Stimulated activated CD4-positive, alpha-beta T cell treated with anti-CD3 and anti-CD28 coated beads, Interleukin-1b, Interleukin-23, amount 100 ng/mL, for 1 hour (primary cell): ENCODE measurements at places on chromosomes 7 and 10.

- no peak for DNase-seq
These were observed 1.3 kb downstream of the FAS start for GRCh38 chr10:88991899-88992320.

GRCh38 chr10:49083261-49083660, 32.1 kb downstream of the VSTM4 start:
- DNase-seq: no peak

DNA sequence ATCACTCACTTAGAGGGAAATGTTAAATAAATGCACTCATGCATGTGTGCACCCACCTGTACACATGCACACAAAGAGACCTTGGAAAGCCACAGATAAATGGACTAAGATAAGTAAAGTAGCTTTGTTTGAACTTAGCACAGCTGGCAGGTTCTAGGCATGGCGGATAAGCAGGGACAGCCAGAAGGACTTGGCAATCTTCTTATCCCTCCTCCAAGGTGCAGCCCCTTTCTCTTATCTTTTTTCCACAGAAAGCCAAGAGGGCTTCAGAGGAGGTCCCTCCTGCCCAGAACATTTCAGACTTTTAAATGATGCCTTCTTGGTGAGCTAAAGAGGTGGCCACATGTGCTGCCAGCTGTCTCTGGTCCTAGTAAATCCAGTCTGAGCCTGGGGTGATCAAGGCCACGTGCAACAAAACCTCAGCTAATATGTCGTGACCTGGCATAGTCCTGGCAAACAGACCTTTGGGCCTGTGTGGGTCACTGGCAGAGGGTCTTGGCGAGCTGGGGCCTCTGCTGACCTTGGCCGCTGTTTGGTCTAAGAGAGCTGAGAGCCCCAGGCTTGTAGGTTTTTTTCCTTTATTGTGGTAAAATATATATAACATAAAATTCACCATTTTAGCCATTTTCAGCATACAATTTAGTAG, 43.2 kb upstream of the SLC35B4 start:
- no peak for DNase-seq

GRCh38 chr7:81865754-81866153, 95.9 kb upstream of the HGF start:
- DNase-seq: no peak

GRCh38 chr7:73972614-73973013, 55.4 kb upstream of the ELN start:
- no peak for DNase-seq

- DNase-seq: no peak
These were observed 2.7 kb downstream of the SEMA3A start for GRCh38 chr7:84191842-84192241.

GRCh38 chr10:90722832-90723231, 135.0 kb downstream of the HTR7 start:
- DNase-seq: no peak

- peak; percentile 1 for DNase-seq
These were observed 613 bp downstream of the OAT start for GRCh38 chr10:124417895-124418725.

GRCh38 chr10:86155054-86155921, 211.3 kb downstream of the GRID1 start:
- DNase-seq: no peak

DNA sequence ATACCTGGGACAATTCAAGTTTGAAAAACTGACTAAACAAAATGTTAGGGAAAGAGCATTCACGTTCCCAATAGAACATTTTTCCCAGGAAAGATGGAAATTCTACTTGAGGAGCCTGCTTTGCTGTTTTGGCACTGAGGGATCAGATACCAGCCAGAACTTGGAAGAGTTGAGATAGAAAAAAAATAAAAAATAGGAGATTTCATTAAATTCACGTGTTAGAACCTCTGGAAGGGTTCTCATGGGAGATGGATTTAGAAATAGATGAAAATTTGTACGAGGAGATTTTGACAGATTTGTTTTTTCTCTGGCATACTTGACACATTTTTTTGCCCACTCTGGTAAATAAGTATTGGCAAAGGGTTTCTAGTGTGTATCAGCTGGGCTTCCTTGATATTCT, 63.7 kb downstream of the CELF2 start:
- DNase-seq: no peak

DNA sequence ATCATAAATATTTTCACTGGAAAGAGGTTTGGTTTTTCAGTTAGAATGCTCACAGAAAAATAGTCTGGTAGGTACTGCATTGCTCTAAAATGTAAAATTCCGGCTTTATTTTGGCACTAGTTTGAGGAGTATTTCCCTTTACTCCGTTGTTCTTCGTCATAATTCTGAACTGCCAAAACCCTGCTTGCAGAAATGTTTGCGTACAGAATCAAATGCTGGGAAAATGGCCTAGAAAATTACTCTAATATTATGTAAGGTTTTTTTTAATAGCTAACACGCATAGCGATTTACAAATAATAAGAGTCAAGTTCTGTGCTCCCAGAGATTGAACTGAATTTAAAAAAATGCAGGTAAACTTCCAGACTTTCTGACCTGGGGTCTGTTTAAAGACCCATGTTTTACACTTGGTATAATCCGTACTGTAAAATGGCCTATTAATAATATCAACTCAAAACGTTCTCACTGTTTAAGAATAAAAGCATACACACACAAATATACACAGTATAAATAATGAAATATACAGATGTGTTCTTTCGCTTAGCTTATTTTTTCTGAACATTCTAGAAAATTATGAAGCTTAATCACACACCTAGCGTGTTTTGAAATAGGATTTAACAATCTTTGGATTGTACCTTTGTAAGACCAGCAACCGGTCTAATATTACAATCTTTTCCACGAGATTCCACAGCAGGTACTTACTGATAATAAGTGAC, 23.5 kb upstream of the ANLN start:
- no peak for DNase-seq

DNA sequence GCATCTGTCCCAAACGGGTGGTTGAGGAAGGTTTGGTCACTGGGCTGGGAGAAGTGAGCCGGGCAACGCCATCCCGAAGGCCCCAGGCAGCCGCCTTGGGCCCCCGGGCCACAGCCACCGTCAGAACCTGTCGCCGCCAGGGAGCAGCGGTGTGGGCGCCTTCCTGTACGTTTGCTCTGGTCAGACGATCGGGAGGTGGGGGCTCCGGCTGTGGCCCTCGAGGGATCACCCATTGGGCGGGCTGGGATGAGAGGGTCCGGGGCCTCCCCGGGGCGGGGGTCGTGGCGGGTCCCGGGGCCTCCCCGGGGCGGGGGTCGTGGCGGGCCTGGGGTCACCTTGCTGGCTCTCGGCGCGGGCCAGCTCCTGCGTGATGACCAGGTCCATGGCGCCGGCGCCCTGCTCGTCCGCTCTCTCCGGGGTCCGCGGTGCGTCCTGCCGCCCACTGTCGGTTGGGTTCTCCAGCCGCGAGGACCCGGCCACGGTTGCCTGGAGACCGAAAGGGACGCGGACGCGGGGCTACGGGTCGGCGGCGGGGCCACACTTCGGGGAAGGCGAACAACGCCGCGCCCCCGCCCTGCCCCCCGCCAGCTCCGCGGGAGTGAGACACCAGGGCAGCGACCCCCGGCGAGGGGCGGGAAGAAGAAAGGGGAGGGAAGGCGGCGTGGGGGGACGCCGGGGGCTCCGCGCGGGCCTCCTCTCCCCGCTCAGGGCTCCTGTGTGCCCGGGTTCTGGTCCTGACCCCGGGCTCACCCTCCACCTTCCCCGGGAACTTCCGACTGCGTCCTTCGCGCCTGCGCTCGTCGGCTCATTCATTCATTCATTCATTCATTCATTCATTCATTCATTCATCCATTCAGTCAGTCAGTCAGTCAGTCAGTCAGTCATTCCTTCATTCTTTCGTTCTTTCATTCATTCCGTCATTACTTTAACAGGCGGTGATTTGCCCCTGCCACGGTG, at the start of gene CFAP46:
Gene CFAP46 (minus strand): TSS at position 470 of the 957 bp plus-strand sequence. CDS start 86 bp downstream, at position 384.
- DNase-seq: no peak

DNA sequence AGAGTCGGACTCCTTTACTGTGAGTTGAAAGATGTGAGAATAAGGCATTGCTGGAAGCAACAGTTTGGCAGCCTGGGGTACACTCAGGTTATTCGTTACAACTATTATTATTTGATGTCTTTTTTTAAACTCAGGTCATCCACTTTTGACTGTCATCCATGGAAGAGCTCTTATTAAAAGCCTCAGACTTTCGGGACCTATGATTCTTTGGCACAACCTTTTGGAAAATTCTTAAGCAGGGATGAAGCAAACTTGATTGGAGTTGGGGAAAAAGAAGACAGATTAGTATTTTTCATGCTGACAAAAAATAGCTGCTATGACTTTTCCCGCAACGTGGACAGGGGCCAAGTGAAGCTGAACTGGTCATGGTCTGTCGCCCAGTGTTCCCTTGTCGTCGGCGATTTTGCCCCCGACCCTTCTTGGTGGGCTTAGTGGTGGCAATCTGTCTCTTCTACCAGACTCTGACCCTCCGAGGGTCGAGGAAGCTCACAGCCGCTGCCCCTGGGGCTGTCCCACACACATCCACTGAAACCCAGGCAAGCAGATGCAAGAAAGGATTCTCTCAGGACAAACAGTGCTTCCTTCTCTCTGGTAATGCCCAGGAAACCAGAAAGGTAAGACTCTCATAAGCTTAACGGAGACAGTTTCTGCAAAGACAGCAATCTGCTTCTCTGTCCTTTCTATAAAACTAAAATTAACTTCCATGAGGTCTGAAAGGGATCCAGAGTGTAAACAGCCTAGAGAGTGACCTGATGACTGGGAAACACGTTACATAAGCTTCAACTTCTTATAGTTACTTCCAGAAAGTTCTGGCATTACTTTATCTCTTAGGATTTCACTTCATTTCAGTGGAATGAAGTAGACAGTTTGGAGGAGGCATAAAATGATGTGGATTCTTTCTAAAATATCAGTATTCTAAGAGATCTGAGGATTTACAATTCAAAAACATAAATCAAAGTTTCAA, 1.0 kb downstream of the CPED1 start:
- no peak for DNase-seq

DNA sequence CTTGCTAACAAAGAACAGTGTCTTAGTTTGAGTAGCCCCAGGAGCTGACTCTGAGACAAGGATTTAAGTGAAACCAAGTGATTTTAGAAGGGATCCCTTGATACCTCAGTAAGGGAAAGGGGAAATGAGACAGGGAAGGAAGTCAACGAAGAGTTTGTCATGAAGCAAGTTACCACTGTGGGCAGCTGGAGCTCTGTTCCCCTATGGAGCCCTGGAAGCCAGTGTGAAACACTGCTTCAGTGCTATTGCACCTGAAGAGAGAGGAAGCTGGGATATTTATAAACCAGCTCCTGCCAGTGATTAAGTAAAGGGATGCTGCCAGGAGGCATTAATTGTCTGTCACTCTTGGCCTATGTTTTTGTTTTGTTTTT, 58.9 kb upstream of the WAPL start:
- DNase-seq: no peak

DNA sequence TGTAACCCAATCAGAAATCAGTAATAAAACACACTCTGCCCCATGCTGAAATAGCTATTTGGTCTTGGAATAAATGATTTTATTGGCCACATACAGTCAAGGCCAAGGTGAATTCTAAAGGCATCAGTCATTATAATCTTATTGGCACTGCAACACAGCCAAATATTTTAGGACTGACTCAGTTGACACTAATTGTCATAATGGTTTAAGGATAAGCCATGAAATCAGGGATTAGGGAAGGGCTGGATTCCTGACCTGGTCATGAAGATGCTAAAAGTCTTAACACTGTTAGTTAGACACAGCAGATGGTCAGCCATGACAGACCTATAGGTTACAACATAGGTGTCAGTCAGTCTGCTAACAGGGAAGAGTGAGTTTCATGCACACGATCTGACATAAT, 330.3 kb upstream of the NPSR1 start:
- no peak for DNase-seq

GRCh38 chr7:124649397-124650014, 116.1 kb downstream of the GPR37 start:
- no peak for DNase-seq

DNA sequence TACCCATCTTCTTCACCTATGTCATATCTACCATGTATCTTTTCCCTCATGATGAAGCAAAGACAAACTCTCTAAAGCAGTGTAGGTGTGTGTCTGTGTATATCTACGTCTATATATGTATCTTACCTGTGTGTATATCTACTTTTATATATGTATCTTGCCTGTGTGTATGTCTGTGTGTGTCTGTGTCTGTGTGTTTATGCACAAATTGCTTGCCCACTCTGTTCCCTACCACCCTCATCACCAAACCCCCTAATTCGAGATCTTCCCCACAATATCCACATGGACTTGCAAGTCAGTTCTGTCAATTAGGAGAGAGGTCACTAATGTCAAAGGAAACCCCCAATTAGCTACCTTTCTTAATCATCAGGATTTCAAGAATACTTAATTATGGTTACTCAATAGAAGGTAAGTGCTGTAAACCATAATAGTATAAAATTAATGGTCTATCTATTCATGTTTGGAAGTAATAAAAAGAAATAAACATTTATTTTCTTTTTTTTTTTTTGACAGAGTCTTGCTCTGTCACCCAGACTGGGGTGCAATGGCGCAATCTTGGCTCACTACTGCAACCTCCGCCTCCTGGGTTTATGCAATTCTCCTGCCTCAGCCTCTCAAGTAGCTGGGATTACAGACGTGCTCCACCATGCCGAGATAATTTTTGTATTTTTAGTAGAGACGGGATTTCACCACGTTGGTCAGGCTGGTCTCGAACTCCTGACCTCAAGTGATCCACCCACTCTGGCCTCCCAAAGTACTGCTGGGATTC, 43.6 kb downstream of the ANKRD61 start:
- DNase-seq: no peak

DNA sequence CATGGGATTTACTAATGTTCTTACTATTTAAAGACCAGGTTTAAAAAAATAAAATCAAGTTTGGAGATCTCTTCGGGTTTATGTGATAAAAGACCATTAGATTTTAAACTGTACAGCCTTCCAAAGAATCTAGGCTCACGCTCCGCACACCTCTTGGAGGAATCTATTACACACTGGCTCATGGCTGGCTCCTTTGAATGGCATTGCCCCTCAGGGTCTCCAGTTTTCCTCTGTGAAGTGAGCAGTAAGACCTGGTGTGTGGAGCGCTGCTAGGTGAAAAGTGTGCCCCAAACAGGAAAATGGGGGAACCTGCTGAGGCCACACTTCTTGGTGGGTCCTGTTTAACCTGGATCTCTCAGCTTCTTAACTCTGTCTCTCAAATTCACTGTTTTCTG, 142.3 kb downstream of the KAT6B start:
- no peak for DNase-seq

- no peak for DNase-seq
These were observed 106.7 kb downstream of the TES start for GRCh38 chr7:116316838-116317628.

DNA sequence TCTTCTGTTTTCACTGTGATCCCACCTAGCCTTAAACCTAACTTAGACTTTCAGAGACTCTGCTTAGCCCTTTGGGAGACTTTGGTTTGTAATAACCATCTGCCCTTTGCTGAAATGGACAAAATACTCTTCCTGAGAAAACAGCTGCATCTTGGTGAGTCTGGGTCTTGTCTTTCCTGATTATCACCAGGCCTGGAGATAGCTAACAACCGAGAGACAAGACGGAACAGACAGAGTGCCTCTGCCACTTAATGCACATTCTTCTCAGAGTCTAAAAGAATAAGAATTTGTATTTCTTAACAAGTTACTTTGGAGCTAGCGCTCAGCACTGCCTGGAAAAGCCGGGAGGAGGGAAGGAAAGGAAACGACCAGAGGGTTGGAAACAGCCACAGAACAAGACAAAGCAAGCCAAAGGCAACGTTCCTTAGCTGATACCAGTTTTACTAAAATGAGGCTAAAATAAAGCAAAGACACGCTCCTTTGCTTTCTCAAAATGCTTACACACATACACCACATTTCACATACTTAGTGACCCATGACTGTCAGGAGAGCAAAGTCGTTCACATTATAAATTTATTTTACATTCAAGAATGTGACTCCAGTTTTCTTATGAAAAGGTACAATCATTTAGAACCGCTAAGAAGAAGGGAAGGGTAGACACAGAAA, 70.3 kb upstream of the DGKI start:
- DNase-seq: no peak
